ENCODE measurements at places on chromosomes 2 and 18.

GRCh38 chr2:21404827-21405625 is 281.3 kb downstream of the TDRD15 start:
- no peak for DNase-seq

DNA sequence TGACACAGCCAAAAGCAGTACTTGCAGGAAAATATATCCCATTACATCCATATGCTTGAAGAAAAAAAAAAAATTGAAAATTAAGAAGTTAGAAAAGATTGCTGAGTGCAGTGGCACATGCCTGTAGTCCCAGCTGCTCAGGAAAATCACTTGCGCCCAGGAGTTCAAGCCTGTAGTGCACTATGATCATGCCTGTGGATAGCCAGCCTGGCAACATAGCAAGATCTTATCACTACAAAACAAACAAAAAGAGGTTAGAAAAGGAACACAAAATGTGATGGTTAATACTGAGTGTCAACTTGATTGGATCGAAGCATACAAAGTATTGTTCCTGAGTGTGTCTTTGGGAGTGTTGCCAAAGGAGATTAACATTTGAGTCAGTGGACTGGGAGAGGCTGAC is 361.9 kb downstream of the NYAP2 start:
- no peak for DNase-seq

DNA sequence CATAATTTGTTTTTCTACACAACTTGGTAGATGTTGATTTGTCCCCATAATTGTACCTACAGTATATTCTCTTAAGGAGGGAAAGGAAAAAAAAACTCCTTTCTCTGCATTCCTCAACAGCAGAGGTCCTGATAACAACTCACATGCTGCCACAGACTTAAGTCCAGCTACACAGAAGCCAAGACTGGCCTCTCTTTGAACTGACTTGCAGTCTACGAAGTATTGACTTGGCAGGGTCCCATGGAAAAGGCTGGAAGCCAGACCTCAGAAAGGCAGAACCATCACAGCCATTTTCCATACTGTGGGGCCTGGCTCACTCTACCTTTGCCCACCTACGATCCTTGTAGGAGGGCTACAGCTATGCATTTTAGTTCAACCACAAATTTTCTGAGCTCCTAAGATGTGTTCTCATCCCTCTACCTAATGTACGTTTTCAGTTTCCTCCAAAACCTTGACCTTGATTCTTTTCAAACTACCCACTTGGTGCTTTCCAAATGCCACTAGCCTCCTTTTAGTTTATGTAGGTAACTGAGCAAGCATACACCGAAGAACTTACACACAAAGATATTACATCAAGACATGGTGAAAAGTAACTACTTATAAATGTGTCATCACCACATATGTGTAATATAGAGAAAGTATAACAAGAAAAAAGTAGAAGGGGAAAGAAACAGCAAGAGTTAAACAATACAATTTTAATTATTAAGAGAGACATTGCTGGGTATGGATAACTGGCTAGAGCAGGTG is 12.2 kb downstream of the LONRF2 start:
- no peak for DNase-seq

- no peak for DNase-seq
Measured at GRCh38 chr2:202608142-202608852, 26.5 kb upstream of the FAM117B start.
